Dorsolateral prefrontal cortex (tissue), 122 donors: ENCODE measurements at places on chromosomes 2 and 18.

DNA sequence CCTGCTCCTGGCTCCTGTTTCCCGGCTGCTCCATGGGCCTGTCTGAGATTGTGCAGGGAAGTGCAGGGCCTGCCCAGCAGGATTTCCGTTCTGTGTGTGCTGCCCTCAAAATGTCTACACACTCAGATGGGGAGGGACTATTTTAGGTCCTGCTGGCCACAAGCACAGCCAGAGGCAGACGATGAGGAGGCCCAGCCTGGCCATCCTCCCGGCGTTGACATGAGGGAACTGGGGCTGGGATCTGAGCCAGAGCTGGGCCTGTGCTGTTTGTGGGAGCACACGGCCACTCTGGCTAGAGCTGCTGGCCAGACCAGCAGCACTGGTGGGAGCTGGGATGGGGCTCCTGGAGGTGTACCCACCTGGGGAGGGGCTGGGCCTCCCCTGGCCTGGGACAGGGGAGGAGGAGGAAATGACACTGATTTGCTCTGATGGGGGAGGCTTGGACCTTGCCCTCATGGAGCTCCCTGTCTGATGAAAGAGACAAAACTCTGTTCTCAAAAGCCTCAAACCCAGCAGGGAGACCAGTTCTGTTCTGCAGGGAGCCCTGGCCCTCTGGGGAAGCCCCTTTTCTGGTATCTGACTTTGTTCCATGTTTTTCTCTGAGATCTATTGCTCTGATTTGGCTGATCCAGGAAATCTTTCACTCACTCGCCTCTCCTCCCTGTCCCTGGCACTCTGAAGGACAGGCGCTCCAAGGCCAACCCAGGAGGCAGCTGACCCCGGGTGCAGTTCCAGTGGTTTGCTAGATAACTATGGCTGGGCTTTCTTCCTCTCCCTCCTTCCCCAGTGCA, 161.8 kb downstream of the DYSF start:
- no peak for DNase-seq

- DNase-seq = no peak
Observed at GRCh38 chr2:212548455-212548819, 9.8 kb upstream of the ERBB4 start.

- DNase-seq = no peak
Observed at GRCh38 chr18:61337527-61337926, 4.3 kb downstream of the CDH20 start.

- DNase-seq = no peak
Observed at GRCh38 chr2:66494708-66495107, 59.8 kb downstream of the MEIS1 start.

- DNase-seq = no peak
Observed at GRCh38 chr18:52582516-52582915, 242.5 kb downstream of the DCC start.

- DNase-seq = no peak
Observed at GRCh38 chr2:25053041-25053440, 11.2 kb downstream of the EFR3B start.

GRCh38 chr2:109447776-109448175, 166.0 kb downstream of the SEPTIN10 start:
- DNase-seq = peak; percentile 54

- no peak for DNase-seq
Observed at GRCh38 chr2:127034051-127034450, 72.9 kb downstream of the BIN1 start.

- DNase-seq = peak; percentile 67
Observed at GRCh38 chr2:148876595-148877402, 1.8 kb downstream of the KIF5C start.

- DNase-seq = no peak
Observed at GRCh38 chr2:203728321-203728720, 21.9 kb downstream of the CD28 start.
